AG04449 (cell line): ENCODE measurements at places on chromosomes 4 and X.
A peak's percentile ranks its signal among the peaks of the same experiment; 100 is the strongest.

GRCh38 chrX:143634663-143635455 is 1.0 kb downstream of the SLITRK4 start:
- DNase-seq: no peak

DNA sequence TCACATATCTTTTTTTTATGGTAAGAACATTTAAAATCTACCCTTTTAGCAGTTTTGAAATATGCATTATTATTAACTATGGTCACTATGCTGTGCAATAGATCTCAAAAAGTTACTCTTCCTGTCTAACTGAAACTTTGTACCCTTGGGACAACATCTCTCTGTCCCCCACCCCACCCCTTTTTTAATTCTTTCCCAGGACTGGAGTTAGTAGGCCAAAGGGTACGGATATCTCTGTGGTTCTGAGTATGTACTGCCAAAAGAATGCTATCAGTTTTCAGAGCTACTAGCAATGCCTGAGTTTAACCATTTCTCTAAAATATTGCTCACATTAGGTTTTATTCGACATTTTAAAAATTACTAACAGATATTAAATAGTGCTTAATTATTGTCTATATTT is 4.7 kb upstream of the FAM241A start:
- DNase-seq: no peak

GRCh38 chr4:8208565-8208964 is 9.5 kb downstream of the SH3TC1 start:
- DNase-seq: no peak

DNA sequence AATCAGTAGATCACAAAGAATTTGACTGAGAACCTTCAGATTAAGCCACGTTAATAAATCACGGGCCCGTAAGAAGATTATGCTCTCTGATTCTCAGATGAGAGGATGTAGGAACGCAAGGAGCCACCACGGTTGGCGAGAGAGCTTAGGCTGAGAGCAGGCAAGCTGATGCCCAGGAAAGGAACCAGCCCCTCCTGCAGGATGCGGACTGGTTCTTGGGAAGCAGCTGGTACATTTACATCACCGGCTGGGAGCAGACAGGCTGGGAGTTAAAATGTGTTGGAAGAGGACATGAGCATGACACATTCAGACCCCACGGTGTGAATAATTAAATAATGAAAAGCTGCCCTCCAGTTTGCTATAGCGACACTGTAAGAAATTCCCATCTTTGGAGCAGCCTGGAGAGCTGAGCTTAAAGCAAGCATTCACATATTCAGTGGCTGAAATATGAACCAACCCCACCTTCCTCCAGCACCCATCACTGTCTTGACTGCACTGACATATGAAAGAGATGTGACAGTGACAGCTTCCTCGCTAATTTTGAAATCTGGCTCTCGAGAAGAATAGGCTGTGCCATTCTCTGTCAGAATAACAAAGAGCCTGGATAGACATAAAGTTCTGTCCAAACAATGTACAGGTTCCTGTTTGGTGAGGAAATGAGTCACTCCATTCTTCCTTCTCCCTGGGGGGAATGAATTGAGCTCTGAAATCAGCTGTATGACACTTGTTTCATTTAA is 33.1 kb downstream of the LNX1 start:
- no peak for DNase-seq

DNA sequence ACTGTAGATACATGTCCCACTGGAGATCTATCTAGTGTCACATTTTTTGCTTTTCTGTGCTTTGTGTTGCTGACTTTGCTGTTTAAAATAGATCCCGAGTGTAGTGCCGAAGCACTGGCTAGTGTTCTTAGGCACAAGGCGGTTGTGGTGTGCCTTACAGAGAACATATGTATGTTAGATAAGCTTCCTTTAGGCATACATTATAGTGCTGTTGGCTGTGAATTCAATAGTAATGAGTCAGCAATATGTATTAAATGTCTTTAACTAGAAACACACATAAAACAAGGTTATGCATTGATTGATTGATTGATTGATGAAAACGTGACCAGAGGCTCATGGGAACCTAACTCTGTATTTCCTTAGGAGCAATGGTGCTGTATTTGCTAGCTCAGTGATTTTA is 56.2 kb downstream of the COX7B2 start:
- DNase-seq: no peak

GRCh38 chrX:11949291-11949690 is 189.0 kb upstream of the FRMPD4 start:
- DNase-seq: no peak

- no peak for DNase-seq
Measured at GRCh38 chrX:57587062-57587461, 4.7 kb upstream of the ZXDB start.

DNA sequence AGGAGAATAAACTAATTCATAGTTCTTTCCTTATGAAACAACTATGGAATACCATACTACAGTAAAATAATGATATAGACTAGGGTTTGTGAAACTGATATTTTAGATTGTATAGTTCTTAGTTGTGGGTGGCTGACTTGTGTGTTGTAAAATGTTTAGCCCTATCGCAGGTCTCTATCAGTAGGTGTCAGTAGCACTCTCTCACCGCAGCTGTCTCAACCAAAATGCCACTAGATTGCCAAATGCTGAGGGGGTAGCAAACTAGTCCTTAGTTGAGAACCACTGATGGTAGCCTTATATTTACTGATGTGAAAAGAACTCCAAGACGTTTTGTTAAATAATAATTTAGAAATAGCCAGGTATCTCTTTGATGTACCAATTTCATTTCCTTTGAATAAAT is 48.1 kb downstream of the RHOXF2B start:
- no peak for DNase-seq

GRCh38 chrX:49073601-49074575 is at the start of gene PRAF2:
TSS of gene PRAF2 (minus strand) at chrX:49074002. CDS start at chrX:49073987, 15 bp downstream.
- peak; percentile 42 for DNase-seq

- no peak for DNase-seq
Measured at GRCh38 chrX:103678199-103678993, 8.1 kb downstream of the MORF4L2 start.

DNA sequence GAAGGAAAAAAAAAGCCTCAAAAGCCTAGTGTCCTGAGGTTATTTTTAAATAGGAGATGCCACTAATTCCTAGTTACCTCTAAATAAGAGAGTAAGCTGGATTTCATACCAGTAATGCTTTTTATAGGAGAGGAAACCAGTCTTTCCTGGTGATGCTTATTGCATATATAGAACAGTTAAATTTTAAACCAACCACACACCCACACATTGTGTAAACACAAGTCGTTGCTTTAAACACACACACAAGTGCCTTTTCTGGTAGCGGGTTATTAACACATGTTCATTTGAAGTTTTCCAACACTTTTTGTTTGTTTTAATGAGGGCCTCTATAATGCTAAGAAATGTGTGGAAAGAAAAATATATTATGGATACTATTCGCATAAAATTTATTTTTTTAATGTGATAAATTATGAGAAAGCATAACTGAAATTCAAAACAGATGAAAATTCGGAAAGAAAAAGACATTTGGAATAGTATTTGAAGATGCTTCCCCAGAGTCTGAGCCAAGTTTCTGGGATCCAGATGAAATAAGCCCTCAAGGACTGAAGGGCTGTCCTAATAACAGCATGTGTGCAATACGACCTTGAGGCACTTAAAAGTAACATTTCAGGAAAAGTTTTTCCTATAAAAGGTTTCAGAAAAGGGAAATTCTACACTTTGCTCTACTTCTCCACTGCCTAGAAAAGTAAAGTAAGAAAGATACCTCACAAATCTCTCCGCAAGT is 2.0 kb downstream of the ANTXR2 start:
- no peak for DNase-seq

GRCh38 chr4:52640808-52641565 is 18.1 kb downstream of the USP46 start:
- no peak for DNase-seq

DNA sequence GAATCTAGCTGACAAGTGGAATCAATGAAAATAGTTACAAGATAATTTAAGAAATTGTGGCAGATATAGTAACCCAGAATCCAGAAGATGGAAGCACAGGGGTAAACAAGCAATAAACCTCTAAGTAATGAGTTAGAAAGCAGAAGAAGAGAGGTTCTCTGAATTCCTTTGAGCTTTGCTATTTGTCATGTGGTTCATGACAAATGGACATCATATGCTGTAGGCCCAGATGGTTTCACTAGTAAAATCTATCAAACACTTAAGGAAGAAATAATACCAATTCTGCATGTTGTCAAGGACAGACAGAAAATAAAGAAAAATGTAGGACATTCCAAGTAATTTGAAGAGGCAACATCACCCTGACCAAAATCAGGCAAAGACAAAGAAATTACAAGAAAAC is 480.8 kb upstream of the INTU start:
- DNase-seq: no peak

DNA sequence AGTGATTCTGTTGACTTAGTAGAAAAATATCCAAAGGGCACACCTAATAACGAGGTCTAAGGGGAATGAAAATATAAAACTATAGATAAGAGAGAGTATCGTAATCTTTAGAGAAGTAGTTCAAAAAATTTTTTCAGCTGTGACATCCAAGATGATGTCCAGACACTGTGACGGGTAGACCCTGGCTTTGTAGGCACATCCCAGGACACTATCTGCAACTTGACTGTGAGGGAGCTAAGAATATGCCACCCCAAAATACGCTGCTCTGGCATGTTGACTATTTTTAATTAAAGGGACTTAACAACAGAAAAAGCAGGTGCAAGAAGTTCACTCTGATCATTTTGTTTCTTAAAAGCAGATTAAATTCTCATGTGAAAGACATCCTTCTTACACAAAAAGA is 89.5 kb downstream of the CLCN4 start:
- no peak for DNase-seq

- no peak for DNase-seq
Measured at GRCh38 chr4:182904211-182904761, 12.9 kb downstream of the DCTD start.

GRCh38 chr4:160423879-160424451 is 1321.1 kb downstream of the RAPGEF2 start:
- DNase-seq: no peak

- no peak for DNase-seq
Measured at GRCh38 chr4:83335701-83336100, 1.1 kb upstream of the HPSE start.

DNA sequence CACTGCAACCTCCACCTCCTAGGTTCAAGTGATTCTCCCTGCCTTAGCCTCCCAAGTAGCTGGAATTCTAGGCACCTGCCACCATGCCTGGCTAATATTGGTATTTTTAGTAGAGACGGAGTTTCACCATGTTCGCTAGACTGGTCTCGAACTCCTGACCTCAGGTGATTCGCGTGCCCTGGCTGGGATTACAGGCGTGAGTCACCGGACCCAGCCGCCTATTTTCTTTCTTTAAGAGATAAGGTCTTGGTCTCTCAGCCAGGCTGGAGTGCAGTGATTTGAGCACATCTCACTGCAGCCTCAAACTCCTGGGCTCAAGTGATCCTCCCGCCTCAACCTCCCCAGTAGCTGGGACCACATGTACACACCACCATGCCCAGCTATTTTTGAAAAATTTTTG is 166.5 kb downstream of the DHRSX start:
- DNase-seq: no peak

GRCh38 chrX:13180807-13181206 is 136.4 kb upstream of the FAM9C start:
- DNase-seq: peak; percentile 1

GRCh38 chr4:87240341-87240740 is 19.9 kb upstream of the KLHL8 start:
- no peak for DNase-seq
